ENCODE measurements at places on chromosomes 13 and 19.

- no peak for DNase-seq
Observed at GRCh38 chr13:102589301-102589822, 7.4 kb upstream of the TPP2 start.

DNA sequence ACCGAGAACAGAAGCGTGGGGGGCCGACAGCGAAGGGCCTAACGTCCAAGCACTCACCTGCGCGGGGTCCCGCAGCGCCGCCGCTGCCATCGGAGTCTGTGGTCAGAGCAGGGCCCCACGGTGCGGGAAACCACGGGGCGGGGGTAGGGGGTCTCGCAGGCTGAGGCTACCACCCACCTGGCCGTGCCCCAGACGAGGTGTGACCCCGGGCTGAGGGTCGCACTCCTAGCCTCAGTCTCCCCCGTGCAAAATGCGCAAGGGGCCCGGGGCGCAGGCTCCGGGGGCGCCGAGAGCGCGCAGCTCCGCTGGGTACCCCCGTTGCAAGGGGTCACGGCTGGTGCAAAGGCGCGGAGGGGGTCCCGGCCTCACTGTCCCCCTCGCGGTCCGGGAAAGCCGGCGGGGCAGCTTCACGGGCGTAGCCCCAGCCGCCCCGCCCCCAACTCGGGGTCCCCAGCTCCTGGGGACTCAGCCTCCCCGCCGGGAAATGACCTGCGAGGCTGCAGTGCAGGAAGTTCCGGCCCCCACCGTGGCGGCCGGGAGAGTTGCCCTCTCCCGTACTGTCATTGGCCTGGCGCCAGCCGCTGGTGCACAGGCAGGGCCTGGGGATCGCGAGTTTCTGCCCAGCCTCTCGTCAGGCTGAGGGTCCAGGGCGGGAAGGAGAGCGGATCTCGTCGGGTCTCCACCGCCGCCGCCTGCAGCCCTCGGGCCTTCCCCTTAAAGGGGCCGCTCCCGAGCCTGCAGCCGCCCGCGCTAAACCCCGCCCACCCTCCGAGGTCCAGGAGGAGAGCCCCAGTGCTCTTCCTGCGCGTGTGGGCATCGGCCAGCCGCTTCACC lies at the start of gene ZNF792:
Gene ZNF792, minus strand, starts transcription at position 657 of the 834 bp plus-strand sequence. Its CDS starts 567 bp downstream, at position 90.
- no peak for DNase-seq

DNA sequence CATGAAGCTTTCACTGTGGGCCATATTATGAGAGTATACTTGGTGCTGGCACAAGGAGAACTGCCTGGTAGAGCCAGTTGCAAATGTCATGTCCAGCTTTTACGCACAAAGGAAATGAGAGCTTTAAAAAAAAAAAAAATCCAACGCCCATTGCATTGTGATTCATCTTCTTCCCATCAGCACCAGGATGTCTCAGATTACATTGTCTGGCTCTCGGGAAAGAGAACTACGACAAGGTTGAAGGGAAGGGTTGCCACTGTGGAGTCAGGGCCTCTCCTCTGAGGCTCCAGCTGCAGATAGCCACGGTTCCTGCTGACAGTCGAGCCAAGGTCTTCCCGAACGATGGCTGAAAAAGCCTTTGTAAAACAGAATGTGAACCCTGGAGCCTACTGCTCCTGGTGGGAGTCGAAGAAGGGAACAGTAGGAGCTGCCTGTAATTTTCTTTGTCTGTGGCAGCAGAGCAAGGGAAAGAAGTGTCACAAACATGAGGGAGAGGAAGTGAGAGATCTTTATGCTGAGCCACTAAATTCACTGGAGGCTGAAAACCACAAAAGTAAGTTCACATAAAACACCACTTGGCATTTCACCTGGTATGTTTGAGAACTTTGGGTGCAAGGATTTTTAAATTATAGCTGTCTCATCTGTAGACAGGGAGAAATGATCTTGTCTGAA lies 704.7 kb downstream of the DIAPH3 start:
- no peak for DNase-seq

- DNase-seq: no peak
Observed at GRCh38 chr19:55090564-55090963, 14.9 kb downstream of the EPS8L1 start.

GRCh38 chr13:23858546-23858945 lies 30.7 kb downstream of the MIPEP start:
- DNase-seq: no peak

DNA sequence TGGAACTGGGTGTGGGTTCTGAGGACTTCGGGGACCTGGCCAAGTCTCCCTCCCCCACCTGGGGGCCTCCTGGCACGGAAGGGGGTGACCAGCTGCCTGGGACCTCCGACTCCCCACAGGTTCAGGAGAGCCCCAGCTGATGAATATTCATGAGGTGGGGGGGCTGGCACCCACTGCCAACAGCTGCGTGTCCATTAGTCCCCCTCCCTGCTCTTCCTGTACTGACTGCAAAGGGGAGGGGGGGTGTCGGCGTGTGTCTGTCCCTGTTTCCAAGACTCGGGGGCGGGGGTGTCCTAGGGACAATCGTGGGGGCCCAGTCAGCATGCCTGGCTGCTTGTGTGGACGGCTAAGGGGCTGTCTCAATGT lies 10.6 kb upstream of the NFIX start:
- DNase-seq: no peak

GRCh38 chr19:55231391-55232285 lies 3.1 kb upstream of the TMEM86B start:
- no peak for DNase-seq

- peak; percentile 44 for DNase-seq
Observed at GRCh38 chr19:53903055-53903680, 5.9 kb upstream of the CACNG7 start.

- DNase-seq: no peak
Observed at GRCh38 chr19:32471095-32471494, 65.5 kb downstream of the DPY19L3 start.

DNA sequence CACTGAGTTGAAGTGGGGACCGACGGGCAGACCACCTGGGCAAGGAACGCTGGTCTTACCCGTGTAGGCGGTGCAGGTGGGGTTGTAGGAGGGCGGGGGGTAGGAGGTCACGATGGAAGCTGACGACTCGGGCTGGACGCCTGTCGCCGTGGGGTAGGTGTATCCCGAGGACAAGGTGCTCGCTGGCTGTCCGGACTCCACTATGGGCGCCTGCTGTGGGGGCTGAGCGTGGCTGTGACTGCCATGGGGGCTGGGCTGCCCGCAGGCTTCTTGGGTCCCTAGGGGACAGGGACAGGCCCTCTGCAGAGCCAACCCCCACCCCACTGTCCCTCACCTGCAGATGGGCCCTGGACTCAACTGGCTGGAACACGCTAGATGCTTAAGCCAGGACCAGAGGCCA lies 37.2 kb downstream of the ZFR2 start:
- no peak for DNase-seq

- DNase-seq: no peak
Observed at GRCh38 chr19:42332059-42332458, 6.6 kb downstream of the MEGF8 start.

- DNase-seq: no peak
Observed at GRCh38 chr19:31177246-31177645, 172.0 kb downstream of the TSHZ3 start.

DNA sequence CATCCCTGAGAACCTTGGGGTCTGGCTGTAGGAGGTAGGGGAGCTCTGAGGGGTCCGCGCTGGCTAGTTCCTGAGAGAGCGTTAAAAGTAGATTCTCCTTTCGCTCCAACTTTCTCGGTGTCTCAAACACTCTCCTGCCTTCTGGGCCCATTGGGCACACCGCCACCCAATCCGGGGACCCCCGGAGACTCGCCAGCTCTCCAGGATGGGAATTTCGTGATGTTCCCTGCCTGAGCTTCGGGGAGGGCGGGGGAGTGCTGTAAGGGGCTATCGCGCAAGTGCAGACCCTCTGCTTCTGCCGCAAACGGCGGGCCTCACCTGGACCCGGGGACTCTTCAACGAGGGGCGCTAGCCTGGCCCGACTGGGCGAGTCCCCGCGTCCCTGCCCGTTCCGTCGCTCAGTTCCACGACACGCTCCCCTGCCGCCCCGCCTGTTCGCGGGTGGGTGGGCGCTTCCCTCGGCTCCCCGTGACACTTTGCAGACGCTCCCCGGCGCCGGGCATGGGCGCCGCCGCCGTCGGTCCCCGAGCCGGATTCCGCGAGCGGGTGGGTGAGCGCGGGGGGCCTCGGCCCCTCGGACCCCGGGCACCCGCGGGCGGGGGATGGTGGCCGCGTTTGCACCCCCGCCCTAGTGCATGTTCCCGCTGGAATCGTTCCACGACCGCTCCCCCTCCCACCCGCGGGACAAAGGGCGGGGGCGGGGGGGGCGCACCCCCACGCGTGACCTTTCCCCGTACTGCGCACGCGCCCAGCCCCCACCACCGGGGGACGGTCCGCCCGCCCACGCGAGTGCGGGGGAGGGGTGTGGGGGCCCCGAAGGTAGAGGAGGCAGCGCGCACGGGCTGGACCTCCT lies at the start of gene CCDC106:
Gene CCDC106, plus strand, starts transcription at position 481 of the 853 bp plus-strand sequence. CDS start 835 bp downstream, outside the sequence.
- no peak for DNase-seq

- no peak for DNase-seq
Observed at GRCh38 chr13:77891486-77891885, 27.1 kb downstream of the EDNRB start.

DNA sequence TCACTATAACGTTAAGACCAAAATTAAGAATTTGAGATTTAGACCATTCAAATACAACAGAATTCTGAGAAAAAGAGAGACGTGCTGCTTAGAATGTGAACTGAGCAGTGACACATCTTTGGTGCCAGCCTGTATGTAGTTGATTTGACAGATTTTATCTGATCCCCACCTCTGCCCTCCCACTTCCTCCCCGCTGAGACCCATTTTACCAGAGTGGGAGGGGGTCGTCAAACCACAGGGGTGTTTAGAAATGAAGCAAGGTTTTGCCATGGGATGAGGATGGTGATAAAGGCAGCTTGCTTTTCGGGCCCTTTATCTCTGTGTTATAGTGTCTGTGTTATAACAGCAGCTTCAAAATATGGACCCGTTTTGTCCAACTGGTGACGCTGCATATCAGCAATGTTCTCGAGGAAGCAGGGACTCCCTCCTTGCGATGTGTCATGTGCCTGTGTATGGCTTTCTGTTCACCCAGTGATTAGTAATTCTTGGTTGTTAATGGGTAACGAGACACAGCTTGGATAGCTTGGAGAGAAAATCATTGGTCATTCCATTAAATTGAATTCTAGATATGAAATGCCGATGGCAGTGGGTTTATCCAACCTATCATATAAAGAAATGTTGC lies 125.0 kb downstream of the HS6ST3 start:
- DNase-seq: no peak

GRCh38 chr19:12628040-12629022 lies 17.6 kb downstream of the ZNF791 start:
- no peak for DNase-seq

DNA sequence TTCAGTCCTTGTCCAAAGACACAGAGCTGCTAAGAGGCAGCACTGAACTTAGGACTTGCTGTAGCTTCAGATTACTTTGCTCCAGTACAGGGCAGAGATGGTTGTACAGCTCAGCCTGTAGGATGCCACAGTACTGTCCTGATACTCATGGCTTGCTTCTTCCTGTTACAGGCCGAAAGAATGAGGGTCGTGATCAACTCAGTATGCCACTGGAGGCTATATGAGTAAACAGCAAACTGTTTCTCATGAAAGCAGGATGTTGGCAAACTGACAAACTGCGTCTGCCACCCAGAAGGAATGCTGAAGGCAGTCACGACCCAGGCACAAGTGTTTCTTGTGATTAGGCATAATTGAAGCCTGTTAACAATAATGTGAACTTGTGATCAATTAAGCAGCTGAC lies 2.8 kb downstream of the ZNF749 start:
- DNase-seq: no peak

- DNase-seq: no peak
Observed at GRCh38 chr13:48810013-48810412, 156.3 kb downstream of the CYSLTR2 start.

- DNase-seq: peak; percentile 47
Observed at GRCh38 chr19:18173572-18174288, at the start of gene IFI30. TSS of gene IFI30 (plus strand) at chr19:18173813. CDS start at chr19:18173842, 29 bp downstream.

DNA sequence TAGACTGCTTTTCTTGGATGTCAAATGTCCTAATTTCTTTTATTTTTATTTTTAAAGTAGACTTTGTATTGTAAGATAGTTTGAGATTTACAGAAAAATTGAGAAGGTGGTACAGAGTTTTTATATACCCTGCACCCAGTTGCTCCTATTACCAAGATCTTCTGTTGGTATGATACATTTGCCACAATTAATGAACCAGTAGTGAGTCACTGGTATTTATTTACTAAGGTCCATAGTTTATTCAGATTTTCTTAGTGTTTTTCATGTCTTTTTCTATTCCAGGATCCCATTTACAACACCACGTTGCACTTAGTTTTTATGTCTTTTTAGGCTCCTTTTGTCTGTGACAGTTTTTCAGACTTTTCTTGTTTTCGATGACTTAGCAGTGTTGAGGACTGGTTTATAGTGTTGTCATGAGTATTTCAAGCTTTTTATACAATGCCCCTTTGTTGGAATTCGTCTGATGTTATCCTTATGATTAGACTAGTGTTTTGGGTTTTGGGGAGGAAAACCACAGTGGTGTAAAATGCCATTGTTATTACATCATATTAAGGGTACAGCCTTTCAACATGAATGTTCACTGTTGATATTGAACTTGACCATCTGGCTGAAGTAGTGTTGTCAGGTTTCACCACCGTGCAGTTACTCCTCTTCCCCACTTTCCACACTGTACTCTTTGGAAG lies 35.9 kb downstream of the COG3 start:
- DNase-seq: no peak

GRCh38 chr13:104571161-104571892 lies 1505.1 kb upstream of the SLC10A2 start:
- DNase-seq: no peak

DNA sequence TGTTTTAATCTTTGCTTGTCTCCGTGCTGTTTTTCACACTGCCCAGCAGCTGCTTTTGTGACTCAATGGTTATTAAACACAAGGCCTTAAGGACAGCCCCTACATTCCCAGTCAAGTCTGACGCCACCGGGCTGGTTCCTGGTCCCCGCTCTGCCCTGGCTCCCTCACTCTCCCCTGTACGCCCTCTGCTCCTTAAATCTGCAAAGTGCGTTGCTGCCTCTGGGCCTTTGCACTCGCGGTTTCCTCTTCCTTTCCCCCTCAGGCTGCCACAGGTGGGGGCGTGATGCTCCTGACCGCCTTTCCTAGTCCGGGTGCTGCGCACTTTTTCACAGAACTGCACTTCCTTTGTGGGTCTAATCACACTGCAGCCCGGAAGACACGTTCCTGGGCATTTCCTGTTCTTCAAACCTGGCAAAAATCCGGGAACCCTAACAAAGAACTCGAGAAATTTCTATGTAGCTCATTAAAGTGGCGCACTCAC lies 25.6 kb downstream of the NOSIP start:
- DNase-seq: no peak

GRCh38 chr13:30415430-30416030 lies 6.8 kb upstream of the UBE2L5 start:
- no peak for DNase-seq

- peak; percentile 58 for DNase-seq
Observed at GRCh38 chr19:588093-588740, 1.5 kb upstream of the HCN2 start.

DNA sequence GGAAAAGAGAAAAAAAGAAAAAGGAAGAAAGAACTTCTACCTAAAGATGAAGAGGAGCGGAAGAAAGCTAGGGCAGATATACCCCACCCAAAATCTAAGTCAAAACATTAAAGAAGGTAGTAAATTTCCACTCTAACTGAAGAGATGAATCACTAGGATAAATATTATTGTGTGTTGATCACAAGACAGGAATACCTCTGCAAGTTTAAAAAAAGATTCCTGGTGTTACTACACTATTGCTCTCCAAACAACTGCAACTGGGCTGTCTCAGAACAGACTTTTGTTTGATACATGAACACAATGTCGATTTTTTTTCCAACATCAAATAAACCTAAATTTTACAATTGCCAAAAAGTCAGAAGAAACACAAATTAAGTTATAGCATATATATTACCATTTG lies 6.8 kb downstream of the HSPH1 start:
- no peak for DNase-seq

- no peak for DNase-seq
Observed at GRCh38 chr13:52452470-52452869, 2.0 kb upstream of the VPS36 start.
